Dorsolateral prefrontal cortex (tissue), 122 donors: ENCODE measurements at places on chromosomes 6 and 20. TPM values are rescaled to one million over a fixed set of nuclear protein-coding genes. Genes with fewer than 3 reads are reported as not detected.

Gene ADISSP
- 30.9 TPM for total RNA-seq

Gene PGM3
- total RNA-seq, result 64.2 TPM

DNA sequence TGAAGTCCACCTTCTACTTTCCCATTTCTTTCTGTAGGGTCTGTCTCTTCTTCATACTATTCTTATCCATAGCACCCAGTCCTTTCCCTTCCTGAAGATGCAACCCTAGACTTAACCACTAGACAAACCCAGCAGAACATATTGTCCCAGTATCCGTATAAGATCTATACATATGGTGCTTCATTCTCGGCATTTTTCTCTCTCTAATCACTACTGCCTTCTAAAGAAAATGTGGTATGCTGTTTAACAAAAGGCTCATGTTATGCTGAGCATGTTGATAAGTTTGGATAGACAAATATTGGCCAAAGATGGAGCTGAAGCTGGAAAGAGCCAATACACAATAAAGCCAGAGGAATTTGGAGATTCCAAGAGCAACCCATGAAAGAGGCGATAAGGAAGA, 212.6 kb downstream of the MAFB start:
- no peak for DNase-seq

Gene SIRPB2
- total RNA-seq, result 3.3 TPM

Gene EYA2
- total RNA-seq, result 10.6 TPM
